Panc1 (cell line): ENCODE measurements at places on chromosomes 13 and 19.

DNA sequence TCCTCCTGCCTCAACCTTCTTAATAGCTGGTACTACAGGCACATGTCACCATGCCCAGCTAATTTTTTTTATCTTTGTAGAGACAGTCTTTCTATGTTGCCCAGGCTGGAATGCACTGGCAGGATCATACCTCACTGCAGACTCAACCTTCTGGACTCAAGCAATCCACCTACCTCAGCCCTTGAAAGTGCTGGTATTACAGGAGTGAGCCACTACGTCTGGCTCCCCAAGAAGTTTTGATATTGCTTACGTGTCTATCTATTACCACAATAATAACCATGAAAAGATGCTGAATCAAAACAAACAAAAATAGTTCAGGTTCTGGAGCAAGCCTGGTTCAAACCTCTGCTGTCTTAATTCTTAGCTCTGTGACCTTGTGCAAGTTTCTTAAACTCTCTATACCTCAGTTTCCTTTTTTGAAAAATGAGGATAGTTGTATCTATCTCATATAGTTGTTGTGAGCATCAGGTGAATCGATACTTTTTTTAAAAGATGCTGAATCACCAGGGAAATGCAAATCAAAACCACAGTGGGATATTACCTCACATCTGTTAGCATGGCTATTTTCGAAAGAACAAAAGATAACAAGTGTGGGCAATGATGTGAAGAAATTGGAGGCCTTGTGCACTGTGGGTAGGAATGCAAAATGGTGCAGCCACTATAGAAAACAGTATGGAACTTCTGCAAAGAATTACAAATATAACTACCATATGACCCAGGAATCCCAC lies 19.0 kb upstream of the LEUTX start:
- no peak for DNase-seq

GRCh38 chr13:66154354-66154753 lies 1075.8 kb downstream of the PCDH9 start:
- no peak for DNase-seq

GRCh38 chr13:76552041-76552772 lies 334.0 kb downstream of the KCTD12 start:
- no peak for DNase-seq

- no peak for DNase-seq
Measured at GRCh38 chr19:45863840-45864628, at the start of gene FOXA3. Gene FOXA3, plus strand, starts transcription at chr19:45864326. Its CDS starts 131 bp downstream, at chr19:45864457.

DNA sequence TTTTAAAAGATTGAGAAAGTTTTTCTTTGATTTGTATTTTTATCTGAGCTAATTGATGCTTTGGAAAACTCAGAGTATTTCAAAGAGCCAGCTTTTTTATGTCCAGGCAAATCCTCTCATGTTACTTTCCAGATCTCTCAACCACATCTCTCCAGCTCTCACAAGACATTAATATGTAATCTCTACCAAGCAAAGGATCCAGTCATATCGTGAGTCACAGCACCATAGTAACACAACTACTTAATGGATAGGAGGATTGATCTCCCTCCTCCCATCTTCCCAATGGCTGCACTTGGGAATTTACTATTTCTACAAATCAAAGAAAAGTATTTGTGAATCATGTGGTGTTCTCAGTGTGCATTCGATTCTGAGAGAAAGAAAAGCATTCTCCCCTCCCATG lies 63.3 kb downstream of the POU4F1 start:
- DNase-seq: no peak

DNA sequence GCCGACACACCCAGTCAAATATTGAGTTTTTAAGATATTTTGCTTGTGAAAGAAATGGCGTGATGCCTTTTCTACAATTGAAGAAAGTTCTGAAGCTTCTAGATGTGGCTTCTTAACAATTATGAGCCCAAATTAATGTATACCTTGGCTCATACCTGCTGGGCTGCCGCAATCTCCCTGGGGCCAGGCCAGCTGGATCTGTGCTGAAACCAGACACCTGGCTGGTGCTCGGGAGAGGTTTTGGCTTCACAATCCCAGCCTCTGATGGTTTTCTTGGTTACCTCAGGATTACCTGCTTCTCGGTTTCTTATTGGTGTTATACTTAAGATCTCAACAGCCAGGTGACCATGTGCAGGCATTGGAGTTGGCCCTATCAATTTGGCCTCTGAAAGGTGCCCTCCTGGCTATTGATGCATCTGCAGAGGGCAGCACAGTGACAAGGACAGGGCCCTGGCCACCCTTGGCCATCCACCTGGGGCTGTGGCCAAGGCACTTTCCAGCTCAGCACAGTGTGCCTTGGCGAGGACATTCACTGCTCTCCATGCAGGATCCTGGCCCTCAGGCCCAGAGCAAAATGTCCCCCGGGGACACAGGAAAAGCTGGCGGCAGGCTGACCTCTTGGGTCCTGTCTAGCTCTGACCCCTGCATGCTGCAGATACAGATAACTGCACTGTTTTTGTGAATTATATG lies 305.0 kb downstream of the ZNF536 start:
- DNase-seq: no peak

GRCh38 chr19:34851277-34851804 lies 75.4 kb upstream of the ZNF30 start:
- DNase-seq: no peak

DNA sequence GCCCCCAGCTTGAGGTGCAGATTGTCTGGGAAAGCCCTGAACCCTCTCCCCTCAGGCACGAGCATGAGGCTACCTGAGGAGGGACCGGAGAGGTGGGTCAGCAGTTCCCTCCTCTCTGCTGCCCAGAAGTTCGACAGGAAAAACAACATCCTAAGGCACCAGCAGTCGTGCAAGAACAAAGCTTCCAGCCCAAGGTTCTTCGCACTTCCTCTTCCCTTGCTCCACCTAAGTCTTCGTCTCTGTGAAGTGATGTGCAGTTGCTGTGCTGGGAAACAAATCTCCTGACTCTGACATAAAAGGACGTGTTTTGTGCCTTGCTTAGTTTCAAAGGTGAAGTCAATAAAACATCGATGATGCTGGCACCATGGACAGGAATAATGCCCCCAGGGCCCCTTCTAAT lies 173.3 kb downstream of the USP12 start:
- DNase-seq: no peak

- no peak for DNase-seq
Measured at GRCh38 chr13:98693756-98694155, 58.7 kb downstream of the SLC15A1 start.

- no peak for DNase-seq
Measured at GRCh38 chr13:106464076-106464475, 71.4 kb downstream of the EFNB2 start.

- no peak for DNase-seq
Measured at GRCh38 chr13:47908197-47908902, 92.7 kb downstream of the SUCLA2 start.

DNA sequence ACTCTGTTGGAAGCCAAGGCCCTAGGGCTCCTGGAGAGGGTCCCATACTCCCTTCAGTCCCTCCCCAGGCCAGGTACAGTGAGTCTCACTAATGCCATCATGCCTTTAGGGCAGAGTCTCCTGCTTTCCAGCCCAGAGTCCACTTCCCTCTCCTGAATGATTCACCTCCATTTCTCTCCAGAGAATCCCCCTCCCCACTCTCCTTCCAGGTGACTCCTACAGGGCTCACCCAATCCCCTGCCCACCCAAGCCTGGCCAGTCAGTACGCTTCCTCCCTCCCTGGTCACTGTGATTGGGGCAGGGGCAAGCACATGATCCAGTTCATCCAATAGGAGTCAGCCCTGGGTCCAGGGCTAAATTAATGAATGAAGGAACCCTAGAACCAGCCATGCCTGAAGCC lies 35.0 kb upstream of the PNMA8B start:
- DNase-seq: no peak

DNA sequence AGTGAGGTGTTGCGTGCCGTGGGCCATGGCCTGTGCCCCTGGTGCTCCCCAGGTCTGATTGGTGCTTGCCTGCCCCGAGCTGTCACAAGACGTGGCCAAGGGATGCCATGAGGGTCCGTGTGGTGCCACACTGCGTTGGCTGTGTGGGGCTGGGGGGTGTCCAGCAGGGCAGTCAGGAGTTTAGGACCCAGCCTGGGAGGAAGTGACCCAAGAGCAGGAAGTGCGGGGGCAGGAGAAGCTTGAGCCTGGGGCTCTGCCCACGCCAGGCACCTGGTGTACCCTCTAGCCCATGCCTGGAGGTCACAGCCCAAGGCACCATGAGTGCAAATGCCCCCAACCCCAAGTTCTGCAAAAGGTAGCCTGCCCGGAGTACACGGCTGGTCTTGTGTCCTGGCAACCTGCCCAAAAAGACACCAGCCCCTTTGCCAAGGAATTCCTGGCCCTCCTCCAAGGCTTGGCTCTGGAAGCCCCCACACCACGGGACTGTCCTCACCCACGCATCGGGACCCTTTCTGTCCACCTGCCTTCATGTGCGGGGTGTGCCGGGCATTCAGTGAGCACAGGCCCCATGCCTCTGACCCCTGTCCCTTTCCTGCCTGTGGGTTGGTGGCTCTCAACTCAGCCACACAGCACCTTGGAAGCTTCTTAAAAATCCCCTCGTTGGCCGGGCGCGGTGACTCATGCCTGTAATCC lies 24.9 kb downstream of the MPND start:
- DNase-seq: no peak

- DNase-seq: no peak
Measured at GRCh38 chr13:21688056-21688455, 17.2 kb downstream of the FGF9 start.

GRCh38 chr13:79621902-79622301 lies 140.9 kb downstream of the NDFIP2 start:
- DNase-seq: no peak

DNA sequence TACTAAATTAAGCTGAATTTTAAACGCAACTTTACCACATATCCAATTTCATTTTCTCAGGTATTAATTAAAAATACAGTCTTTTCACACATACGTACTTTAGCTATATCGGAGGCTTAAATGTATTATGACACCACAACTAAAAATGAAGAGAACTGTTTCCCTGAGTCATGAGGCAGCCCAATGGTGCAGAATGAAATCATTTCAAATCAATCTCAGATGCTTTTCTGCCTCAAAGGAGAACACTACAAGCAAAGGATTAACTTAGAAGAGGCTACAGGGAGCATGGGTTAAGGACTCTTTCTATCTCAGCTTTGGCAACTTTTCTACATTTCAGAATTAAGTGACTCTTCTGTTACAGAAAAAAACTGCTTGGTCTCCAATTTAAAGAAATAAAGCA lies 516.3 kb upstream of the HTR2A start:
- DNase-seq: no peak

- DNase-seq: no peak
Measured at GRCh38 chr19:48553676-48554384, 1.9 kb downstream of the SULT2B1 start.

DNA sequence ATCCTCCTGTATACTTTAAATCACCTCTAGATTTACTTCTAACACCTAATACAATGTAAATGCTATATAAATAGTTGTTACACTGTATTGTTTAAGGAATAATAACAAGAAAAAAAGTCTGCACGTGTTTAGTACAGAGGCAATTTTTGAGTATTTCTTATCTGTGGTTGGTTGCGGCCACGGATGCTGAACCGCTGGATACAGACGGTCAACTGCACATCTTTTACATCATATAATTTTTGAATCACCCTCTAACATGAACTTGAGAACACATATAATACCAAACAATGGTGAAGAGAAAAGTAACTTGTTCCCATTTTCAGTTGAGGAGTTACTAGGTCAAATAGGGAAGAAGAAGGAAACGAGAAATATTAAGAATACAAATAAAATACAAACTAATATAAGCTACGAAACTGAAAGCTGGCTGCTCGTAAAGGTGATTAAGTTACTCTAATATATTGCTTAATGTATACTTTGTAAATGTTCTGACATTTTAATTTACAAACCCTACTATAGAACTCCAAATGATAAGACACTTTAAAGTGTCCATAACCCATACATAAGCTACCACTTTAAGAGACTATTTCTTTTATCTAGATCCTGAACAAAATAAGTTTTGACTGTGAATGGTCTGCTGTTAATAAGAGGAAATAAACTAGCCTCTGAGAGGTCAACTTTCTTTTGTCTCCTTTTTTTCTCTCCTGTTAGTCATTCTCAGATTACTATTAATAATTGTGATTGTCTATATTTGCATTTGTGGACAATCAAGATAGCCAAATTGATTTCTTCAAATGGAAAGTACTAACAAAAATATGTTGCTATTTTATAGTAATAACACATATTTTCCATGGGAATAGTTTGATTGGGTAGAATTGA lies 457.4 kb downstream of the DIAPH3 start:
- no peak for DNase-seq

- no peak for DNase-seq
Measured at GRCh38 chr13:30882026-30882850, 23.8 kb upstream of the MEDAG start.

DNA sequence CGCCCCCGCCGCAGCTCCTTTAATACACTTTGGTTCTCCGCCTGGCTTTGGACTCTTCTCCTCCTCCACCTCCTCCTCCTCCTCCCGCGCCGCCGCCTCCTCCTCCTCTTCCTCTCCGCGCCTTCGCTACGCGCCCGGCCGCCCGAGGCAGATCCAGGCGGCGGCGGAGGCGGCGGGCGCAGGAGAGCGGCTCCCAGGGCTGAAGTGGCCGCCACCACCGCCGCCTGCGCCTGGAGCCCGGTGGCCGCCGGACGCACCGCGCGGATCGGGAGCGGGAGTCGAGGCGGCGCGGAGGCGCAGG lies at the start of gene ZIC2:
Gene ZIC2, plus strand, starts transcription at position 50 of the 301 bp plus-strand sequence. CDS start 281 bp downstream, outside the sequence.
- DNase-seq: no peak
